ENCODE measurements at places on chromosomes 7 and 10.

DNA sequence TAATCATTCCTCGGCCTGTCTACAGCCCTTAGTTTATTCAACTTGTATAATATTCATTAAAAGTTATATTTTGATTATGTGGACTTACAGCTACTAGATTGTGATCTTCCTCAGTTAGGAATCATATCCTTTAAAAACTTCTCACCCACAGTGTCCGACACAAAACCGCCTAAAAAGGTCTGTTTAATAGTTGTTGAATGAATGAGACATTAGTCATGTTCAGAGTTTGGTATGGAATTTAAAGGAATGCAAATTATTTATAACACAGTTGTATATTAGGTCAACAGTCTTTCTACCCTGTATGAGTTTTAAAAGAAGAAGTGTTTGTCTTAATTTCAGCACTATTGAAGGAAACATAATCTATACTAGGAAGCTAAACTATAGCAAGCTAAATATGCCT lies 390.0 kb downstream of the ARL4A start:
- no peak for DNase-seq

GRCh38 chr7:28641752-28642545 lies 229.6 kb downstream of the CREB5 start:
- DNase-seq, result no peak

- DNase-seq, result no peak
These were observed 1.3 kb downstream of the NFE2L3 start for GRCh38 chr7:26153241-26153822.

- DNase-seq, result no peak
These were observed 108.3 kb downstream of the UPF2 start for GRCh38 chr10:11934262-11934661.

DNA sequence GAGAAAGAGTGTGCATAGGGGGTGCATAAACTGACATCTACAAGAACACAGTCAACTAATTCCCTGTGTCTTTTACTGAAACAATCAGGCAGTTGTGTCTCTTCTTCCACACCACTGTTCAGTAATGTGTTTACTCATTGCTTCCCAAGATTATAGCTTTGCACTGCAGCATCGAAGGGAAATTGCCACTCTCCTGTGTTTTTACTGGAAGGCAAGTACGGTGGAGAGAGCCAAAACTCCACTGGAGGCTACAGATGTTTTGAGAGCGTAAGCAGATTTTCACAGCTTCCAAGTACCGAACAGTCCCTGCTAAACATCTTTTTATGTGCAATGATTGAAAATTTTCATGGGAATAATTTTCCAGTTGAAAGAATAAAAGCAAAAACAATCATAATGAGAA lies 510.5 kb upstream of the AKR1E2 start:
- no peak for DNase-seq

GRCh38 chr10:58856508-58857240 lies 319.8 kb upstream of the PHYHIPL start:
- DNase-seq, result no peak
